ENCODE measurements at places on chromosomes 4 and X. TPM values are rescaled to one million over a fixed set of nuclear protein-coding genes. Genes with fewer than 3 reads are reported as not detected.

The PCSK1N gene
- 1.2 TPM for total RNA-seq

GRCh38 chr4:116547632-116548031, 537.7 kb downstream of the TRAM1L1 start:
- DNase-seq = no peak

GRCh38 chrX:12505127-12505526, 286.1 kb upstream of the PRPS2 start:
- no peak for DNase-seq

DNA sequence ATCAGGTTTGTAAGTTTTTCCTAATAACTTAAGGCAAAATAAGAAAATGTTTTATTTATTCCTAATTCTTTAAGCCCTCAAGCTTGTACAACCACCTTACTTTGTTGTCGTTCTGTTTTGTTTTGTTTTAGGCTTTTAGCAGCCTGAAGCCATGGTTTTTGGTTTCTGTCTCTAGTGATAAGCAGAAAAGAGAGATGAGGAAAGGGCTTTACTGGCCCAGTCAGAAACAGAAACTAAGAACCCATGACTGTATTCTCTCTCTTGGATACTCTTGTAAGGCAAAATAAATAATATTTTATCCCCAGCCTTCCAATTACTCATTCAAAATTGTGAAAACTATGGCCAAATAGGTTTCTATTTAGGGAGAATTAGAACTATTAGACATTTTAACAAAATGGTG, 29.4 kb downstream of the TBC1D19 start:
- no peak for DNase-seq

The SORCS2 gene
- total RNA-seq = not detected

DNA sequence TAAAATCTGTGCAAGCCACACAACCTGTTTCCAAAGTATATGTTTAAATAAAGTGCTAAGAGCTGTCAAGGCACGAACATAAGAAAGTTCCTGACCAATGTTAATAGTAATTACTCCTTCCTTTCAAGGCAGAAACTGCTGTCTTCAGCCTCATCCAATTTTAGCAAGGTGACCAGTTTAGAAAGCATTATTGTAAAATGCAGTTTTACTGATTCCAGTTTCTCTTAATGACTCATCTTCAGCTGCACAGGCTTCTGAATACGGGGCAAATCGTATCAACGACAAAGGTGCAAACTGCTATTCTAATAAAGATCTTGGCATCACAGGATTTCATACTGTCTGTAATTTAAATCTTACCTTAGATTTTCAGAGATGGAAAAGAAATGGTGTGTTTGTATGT, 87.5 kb downstream of the PPP3CA start:
- DNase-seq = no peak

GRCh38 chr4:94525993-94526728, 74.4 kb downstream of the PDLIM5 start:
- no peak for DNase-seq

DNA sequence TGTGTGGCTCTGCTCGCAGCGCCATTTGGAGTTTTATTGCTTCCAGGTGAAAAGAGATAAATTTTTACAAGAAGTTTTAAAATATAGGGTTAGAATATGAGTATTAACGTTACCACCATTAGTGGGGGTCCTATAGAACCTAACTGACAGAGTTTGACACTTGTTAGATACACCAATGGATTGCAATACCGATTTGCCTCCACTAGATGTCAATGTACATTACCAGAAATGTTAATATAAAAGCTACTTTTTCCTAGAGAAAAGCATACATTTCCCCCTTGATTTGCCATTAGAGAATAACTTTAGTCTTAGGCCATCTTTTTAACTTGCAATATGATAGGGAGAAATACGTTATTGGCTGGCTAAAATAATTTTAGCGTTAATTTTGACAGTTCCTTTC, 108.4 kb downstream of the LINC00632 start:
- DNase-seq = no peak

The TEX28 gene
- not detected for total RNA-seq

- no peak for DNase-seq
Observed at GRCh38 chr4:155008389-155008788, 200.0 kb upstream of the NPY2R start.

The MAGEA12 gene
- total RNA-seq = not detected

DNA sequence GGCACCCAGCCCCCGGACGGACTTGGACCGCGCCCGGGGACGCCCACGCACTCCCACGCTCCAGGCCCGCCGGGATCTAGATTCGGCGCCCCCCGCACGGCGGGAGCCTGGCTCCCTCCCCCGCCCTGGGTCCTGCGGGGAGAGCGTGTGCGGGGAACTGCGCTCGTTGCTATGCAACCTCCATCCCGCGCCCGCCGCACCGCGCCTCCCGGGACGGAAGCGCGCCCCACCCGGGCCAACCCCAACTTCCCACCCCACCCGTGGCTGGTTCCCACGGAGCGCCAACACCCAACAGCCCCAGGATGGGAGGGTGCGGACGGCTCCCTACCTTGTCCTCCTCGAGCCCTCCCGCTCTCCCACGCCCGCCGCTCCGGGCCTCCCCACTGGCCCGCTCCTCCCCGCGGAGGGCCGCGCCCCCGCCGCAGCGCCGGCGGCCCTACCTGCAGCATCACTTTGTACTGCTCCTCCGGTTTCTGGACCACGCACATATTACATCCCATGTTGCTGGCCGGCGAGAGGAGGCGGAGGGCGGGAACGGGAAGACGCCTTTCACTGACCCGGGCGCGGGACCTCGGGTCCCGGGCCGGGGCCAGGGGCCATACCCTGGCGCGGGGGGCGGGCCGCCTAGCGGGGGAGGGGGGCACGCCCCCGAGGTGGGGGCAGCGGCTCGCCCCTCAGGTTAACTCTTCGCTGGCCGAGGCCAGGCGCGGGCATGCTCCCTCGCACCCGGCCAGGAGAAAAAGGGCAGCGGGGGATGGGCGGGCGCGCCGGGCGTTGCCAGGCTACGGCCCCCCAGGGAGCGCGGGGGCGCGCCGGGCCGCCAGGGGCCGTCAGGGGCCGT, at the start of gene PDZD4:
PDZD4 (minus strand) TSS at position 746 of the 841 bp plus-strand sequence; CDS start at position 500, 246 bp downstream.
- no peak for DNase-seq

GRCh38 chrX:129007631-129008030, 515.7 kb downstream of the SMARCA1 start:
- DNase-seq = no peak
